ENCODE measurements at places on chromosomes 4 and X.

GRCh38 chr4:139988863-139989765 is 164.9 kb downstream of the MAML3 start:
- peak; percentile 82 for DNase-seq

- DNase-seq: no peak
Measured at GRCh38 chr4:169846396-169846795, 88.7 kb upstream of the HPF1 start.

DNA sequence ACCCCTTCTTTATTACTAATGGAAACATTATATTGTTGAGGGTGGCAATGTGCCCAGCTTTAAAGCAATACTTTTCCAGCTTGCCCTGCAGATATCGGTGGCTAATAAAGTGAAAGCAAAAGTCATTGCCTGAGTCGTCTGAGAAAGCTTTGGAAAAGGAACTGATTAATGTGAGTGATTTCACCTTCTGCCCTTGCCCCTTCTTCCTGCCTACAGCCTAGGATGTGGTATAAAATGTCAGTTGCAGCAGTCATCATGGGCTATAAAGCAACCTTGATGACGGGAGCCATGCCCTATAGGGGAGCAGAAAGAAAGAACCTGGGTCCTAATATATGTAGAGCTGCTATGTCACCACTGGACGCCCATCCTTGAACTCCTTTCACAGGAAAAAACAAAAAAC is 132.4 kb upstream of the USP9X start:
- peak; percentile 15 for DNase-seq

GRCh38 chr4:60128888-60129287 is 1071.2 kb upstream of the ADGRL3 start:
- DNase-seq: no peak

DNA sequence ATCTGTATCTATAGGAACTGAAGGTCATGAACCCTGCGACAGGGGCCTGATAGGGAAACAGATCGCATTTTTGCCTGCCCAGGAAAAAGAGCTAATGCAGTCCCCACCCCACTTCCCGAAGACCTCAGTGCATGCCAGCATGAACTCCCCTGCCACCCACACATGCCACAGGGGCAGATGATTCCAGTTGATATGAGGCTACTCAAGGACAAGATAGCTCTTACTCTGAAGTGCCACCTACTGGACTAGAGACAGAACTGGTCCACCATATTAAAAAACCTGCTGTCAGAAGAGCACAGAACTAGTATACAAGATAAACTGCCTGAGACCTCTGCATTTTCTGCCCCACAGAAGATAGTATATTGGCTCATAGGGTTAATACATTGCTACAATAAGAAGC is 68.0 kb downstream of the YIPF7 start:
- DNase-seq: no peak

GRCh38 chrX:3204606-3205005 is 141.8 kb downstream of the MXRA5 start:
- DNase-seq: no peak

GRCh38 chrX:100768679-100769338 is 36.9 kb upstream of the SYTL4 start:
- DNase-seq: peak; percentile 75

DNA sequence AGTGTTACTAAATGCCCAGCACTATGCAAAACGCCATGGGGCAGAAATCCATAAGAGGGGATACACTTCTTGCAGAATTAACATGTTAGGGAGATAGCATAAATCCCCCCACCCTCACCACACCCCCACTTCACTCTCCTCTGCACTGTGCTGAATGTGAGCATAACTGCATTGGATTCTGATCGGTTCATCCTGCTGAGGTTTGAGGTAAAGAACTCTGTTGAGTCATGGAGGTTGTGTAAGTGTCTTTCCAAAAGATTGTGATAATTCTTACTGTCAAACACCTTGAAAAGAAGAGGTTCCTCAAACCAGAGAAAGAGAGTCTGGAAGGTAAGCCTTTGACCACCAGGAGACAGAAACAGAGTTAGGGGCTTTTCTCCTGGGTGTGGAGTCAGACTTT is 43.6 kb downstream of the RBM47 start:
- DNase-seq: no peak

GRCh38 chr4:170589597-170590191 is 499.9 kb upstream of the AADAT start:
- no peak for DNase-seq
